ENCODE measurements at places on chromosomes 16 and 17. TPM values are rescaled to one million over a fixed set of nuclear protein-coding genes. Genes with fewer than 3 reads are reported as not detected.

DNA sequence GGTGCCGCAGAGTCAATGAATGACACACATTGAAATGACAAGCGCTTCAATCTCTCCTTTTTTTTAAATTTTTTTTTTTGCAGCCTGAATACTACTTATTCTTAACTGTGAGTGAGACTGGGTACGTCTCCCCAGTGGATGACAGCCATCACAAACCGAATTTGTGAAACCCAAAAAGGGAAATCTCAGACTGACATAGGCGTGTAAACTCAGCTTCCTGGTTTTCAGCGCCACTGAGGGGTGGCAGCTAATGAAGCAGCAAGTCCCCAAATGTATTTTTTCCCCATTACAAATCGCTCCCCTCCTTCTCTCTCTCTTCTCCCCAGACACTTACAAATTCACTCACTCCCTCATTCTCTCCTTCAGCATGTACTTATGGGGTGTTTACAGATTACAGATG is 196.0 kb downstream of the MAF start:
- no peaks in the 10 kb centered on the region for H3K27me3 ChIP-seq
- no peak overlapping the region for H3K4me3 ChIP-seq
- H3K36me3 ChIP-seq: no peaks in the 10 kb centered on the region
- DNase-seq: no peak

GRCh38 chr17:75468779-75469373 is 12.4 kb downstream of the TMEM94 start:
- no peak overlapping the region for H3K27ac ChIP-seq
- peaks cover 17% of the 10 kb centered on the region for H3K36me3 ChIP-seq
- DNase-seq: no peak
- no peak overlapping the region for H3K4me3 ChIP-seq
- no peaks in the 10 kb centered on the region for H3K27me3 ChIP-seq

Gene WFDC1
- total RNA-seq: 4.2 TPM

GRCh38 chr16:15949210-15950160 is at the start of gene ABCC1:
ABCC1 (plus strand) TSS chr16:15949616; CDS start chr16:15949752, 136 bp downstream.
- peak; percentile 56 for DNase-seq
- peak within 1 kb of the TSS; percentile 88 for H3K4me3 ChIP-seq
- no peaks in the 10 kb centered on the region for H3K27me3 ChIP-seq
- no peaks in the 10 kb centered on the region for H3K36me3 ChIP-seq

DNA sequence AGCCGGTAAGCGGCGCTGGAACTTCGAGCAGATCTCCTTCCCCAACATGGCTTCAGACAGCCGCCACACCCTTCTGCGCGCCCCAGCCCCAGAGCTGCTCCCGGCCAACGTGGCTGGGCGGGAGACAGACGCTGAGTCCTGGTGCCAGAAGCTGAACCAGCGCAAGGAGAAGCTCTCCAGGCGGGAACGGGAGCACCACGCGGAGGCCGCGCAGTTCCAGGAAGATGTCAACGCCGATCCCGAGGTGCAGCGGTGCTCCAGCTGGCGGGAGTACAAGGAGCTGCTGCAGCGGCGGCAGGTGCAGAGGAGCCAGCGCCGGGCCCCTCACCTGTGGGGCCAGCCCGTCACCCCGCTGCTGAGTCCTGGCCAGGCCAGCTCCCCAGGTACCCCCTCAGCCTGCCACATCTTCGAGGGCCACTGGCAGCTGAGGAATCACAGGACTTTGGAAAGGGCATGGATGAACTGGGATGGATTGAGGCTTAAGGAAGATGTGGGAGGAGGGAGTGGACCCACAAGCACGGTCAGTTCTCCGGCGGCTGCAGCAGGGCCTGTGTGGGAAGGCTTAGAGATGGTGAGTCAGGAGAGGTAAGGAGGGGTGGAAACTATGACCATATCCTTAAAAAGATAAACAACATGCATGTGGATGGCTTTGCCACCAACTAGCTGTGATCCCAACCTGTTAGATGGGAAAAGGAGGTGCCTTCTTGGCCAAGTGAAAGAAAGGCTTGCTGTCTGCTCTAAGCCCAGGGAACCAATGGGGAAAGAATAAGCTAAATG is 3.4 kb upstream of the LLGL2 start:
- H3K27ac ChIP-seq: no peak overlapping the region
- H3K27me3 ChIP-seq: no peaks in the 10 kb centered on the region
- H3K4me1 ChIP-seq: peaks cover 28% of the 10 kb centered on the region
- DNase-seq: no peak
- H3K4me3 ChIP-seq: no peak overlapping the region
- H3K36me3 ChIP-seq: peaks cover 15% of the 10 kb centered on the region

Gene PHKB
- total RNA-seq: 63.0 TPM

Gene MRPS23
- 50.6 TPM for total RNA-seq

Gene CCL3
- 24.9 TPM for total RNA-seq

GRCh38 chr16:85424260-85425073 is 188.7 kb upstream of the GSE1 start:
- H3K27me3 ChIP-seq: no peaks in the 10 kb centered on the region
- peak; percentile 65 for DNase-seq
- H3K27ac ChIP-seq: no peak overlapping the region
- peaks cover 3% of the 10 kb centered on the region for H3K4me1 ChIP-seq
- H3K4me3 ChIP-seq: no peak overlapping the region
- H3K36me3 ChIP-seq: no peaks in the 10 kb centered on the region

GRCh38 chr17:14622615-14623101 is 321.8 kb downstream of the HS3ST3B1 start:
- no peak for DNase-seq
- no peaks in the 10 kb centered on the region for H3K27me3 ChIP-seq
- no peaks in the 10 kb centered on the region for H3K4me1 ChIP-seq
- H3K36me3 ChIP-seq: no peaks in the 10 kb centered on the region

DNA sequence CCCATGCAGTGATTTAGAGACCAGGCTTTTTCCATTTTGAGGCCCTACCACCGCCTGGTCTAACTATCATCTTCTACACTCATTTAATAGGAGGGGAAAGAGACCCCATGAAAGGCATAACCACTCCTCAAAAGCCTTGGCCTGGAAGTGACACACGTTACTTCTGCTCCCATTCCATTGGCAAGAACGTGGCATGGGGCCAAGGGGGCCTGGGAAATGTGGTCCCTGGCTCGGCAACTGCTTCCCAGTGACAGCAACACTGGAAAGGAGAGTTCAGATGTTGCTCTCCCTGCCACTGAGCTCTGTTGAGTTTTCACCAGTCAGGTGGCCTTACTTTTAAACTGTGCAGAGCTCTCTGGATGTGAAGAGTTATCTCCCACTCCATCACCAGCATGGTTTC is 45.2 kb upstream of the MAP3K14 start:
- H3K27ac ChIP-seq: no peak overlapping the region
- no peaks in the 10 kb centered on the region for H3K27me3 ChIP-seq
- H3K4me3 ChIP-seq: no peak overlapping the region
- H3K36me3 ChIP-seq: no peaks in the 10 kb centered on the region
